Heart left ventricle (tissue), 16 donors: ENCODE measurements at places on chromosomes 11 and 22.

GRCh38 chr11:92501066-92501739 lies 276.6 kb downstream of the FAT3 start:
- DNase-seq = no peak

- DNase-seq = no peak
Measured at GRCh38 chr11:116981266-116981885, 116.9 kb downstream of the SIK3 start.

GRCh38 chr22:47066616-47066905 lies 304.1 kb downstream of the TBC1D22A start:
- no peak for DNase-seq

GRCh38 chr22:39437791-39438704 lies 18.8 kb upstream of the MGAT3 start:
- no peak for DNase-seq

GRCh38 chr11:17979770-17980371 lies 33.0 kb downstream of the SERGEF start:
- DNase-seq = no peak

DNA sequence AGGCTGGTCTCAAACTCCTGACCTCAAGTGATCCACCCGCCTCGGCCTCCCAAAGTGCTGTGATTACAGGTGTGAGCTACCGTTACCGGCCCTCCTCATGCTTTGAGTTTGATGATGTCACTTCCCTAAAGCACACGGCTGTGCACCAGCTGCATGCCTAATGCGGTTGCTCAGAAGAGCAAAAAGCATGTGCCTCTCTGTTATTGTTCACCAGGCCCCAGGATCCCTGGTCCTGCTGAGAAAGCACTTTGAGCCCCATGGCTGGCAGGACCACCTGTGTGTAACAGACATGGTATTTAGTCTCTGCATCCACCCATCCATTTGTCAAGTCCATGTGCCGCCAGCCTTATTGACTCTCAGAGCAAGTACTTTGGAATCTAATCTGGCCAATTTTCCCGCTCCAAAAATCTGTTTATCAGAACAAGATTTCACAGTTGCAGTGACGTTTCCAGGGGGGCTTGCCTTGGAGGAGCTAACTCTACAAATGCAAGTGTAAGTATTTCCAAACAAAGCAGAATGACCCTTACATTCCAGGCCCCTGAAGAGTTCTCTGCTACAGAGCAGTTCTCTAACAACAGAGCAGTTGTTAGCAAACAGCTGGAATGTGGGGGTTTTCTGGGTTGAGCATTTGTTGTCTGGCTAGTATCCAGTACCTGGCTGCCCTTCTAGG lies 89.4 kb downstream of the LDLRAD3 start:
- no peak for DNase-seq

DNA sequence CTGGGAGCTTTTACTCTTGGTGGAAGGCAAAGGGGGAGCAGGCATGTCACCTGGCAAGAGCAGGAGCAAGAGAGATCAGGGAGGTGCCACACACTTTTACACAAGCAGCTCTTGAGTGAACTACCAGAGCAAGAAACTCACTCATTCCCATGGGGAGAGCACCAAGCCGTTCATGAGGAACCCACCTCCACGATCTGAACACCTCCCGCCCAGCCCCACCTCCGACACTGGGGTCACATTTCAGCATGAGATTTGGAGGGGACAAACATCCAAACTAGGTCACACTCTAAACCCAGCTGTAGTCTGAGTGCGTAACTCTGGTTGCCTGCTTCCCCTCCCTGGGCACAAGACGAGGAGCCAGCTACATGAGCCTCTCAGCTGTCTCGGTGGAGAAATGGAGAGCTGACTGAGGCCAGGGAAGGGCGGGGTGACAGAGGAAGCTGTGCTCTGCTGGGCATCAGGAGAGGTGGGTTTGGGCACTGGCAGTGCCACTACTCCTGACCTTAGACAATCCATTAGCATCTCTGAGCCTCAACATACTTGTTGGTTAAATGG lies 134.6 kb downstream of the PKNOX2 start:
- DNase-seq = no peak

- DNase-seq = peak; percentile 21
Measured at GRCh38 chr22:43173566-43173965, 13.4 kb downstream of the TTLL12 start.

DNA sequence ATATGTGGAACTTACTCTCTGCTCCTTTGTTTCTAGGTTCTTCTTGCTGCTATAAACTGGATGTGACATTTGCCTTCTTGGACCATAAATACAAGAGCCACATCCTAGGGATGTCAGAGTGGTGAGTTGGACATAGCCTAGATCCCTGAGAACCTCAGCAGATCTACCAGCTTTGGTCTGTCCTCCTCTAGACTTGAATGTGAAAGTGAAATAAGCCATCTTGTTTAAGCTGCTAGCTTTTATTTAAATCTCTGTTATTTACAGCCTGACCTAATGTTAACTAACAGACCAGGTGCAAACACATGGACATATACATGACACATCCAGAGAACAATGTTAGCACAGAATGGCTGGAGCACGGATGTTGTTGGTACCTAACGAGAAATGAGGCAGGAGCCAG lies 36.0 kb downstream of the SLN start:
- DNase-seq = no peak

- DNase-seq = no peak
Measured at GRCh38 chr11:104688731-104689130, 209.5 kb downstream of the CASP12 start.

- no peak for DNase-seq
Measured at GRCh38 chr11:86621854-86622253, 50.6 kb downstream of the ME3 start.

DNA sequence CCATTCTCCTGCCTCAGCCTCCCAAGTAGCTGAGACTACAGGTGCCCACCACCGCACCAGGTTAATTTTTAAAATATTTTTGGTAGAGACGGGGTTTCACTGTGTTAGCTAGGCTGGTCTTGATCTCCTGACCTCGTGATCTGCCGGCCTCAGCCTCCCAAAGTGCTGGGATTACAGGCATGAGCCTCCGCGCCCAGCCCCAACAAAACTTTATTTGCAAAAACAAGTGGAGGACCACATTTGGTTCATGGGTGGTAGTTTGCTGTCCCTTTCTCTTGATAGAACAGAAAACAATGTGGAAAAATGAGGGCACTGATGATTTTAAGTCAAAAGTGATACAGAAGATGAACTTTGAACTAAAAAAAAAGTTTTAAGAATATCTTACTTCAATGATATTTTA lies 121.8 kb upstream of the SERPIND1 start:
- DNase-seq = no peak

GRCh38 chr11:8597182-8597581 lies 3.2 kb upstream of the STK33 start:
- DNase-seq = no peak

DNA sequence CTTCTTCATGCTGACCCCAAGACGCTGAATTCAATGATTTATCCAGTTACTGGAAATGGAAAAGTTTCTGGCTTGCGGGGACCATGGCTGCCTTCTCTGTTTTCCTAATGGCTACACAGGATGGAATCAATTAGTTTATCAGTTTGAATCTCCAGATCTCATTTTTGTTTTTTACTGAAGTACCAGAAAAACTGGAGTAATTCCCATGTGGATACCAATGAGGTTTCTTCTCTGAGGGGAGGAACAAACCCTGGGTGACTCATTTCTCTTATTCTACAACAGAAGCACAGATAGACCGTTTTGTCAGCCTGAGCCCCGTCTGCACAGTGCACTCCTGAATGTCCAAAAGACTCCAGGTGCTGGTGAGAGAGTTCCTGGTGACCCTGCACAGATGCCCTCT lies 3.4 kb downstream of the ZNF195 start:
- no peak for DNase-seq

GRCh38 chr11:111777094-111778046 lies 11.2 kb upstream of the PPP2R1B start:
- peak; percentile 37 for DNase-seq

DNA sequence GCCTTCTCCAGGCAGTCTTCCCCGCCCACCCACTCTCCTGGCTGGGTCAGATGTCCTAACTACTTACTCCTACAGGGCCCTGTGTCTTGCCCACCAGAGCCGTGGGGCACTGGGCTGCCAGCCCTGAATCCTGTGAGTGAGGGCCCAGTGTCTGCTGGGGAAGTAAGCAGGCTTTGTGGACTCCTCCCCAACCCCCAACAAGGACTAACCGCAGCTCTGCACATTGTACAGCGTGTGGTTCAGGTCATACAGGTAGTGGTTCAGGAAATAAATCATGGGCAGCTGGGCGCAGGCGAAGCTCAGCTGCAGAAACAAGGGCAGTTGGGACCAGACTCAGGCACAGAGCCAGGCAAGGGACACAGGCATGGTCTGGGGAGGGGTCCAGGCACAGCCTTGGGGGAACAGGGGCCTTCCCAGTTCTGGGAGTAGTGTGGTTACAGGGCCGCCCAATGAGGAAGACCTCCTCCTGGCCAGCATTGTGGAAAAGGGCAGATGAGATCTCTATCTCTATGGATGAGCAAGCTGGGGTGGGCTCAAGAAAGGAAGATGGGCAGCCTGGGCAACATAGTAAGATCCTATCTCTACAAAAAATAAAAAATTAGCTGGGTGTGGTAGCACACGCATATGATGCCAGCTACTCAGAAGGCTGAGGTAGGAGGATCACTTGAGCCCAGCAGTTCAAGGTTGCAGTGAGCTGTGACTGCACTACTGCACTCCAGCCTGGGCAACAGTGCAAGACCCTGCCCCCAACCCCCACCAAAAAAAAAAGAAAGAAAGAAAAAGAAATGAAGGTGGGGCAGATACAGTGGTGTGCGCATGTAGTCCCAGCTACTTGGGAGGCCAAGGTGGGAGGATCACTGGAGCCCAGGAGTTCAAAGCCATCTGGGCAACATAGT lies 5.5 kb downstream of the UNC93B1 start:
- DNase-seq = no peak

- no peak for DNase-seq
Measured at GRCh38 chr11:126501641-126502040, 146.2 kb downstream of the ST3GAL4 start.

DNA sequence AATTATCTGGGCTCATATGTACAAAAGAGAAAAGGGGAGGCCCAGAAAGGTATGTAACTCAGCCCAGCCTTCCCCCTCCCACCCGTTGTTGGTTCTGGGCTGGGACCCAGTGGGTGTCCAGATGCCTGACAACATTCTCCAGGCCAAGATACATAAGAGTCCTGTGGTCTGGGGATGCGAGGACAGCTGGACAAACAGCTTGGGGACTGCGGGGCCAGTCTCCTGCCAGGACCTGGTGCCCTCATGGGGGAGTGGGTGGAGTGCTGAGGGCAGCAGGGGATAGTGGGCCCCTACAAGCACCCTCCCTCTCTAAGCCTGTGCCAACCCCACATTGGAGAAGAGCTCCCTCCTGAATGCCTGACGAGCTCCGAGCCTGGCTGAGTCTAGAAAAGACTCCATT lies 3.5 kb upstream of the SLC22A6 start:
- DNase-seq = no peak

- DNase-seq = peak; percentile 29
Measured at GRCh38 chr11:71080239-71081097, 171.9 kb downstream of the SHANK2 start.
